WTC11 (cell line): ENCODE measurements at places on chromosomes 3 and 15.
A peak's percentile ranks its signal among the peaks of the same experiment; 100 is the strongest.

- DNase-seq, result no peak
Observed at GRCh38 chr3:195240171-195240701, 30.7 kb downstream of the XXYLT1 start.

GRCh38 chr3:143998266-143998665 lies 26.6 kb downstream of the DIPK2A start:
- no peak for DNase-seq

GRCh38 chr3:40044487-40044886 lies 235.1 kb downstream of the MYRIP start:
- no peak for DNase-seq

DNA sequence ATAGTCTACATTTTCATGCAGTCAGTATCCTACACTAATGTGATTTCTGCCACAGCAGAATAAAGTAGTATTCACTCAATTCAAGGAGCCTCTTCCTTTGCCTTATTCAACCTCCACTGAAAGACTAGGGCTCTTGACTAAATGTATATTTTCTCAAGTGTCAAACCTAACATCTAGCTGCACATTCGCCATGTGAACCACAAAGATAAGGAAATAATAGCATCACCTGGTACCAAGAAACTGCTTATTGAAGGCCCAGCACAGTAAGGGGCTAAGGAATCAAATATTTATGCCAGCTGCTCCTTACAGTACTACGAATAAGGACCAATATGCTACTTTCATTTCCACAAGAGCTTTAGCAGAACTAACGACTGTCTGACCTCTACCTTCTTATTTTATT lies 1.3 kb downstream of the SRP14 start:
- no peak for DNase-seq

DNA sequence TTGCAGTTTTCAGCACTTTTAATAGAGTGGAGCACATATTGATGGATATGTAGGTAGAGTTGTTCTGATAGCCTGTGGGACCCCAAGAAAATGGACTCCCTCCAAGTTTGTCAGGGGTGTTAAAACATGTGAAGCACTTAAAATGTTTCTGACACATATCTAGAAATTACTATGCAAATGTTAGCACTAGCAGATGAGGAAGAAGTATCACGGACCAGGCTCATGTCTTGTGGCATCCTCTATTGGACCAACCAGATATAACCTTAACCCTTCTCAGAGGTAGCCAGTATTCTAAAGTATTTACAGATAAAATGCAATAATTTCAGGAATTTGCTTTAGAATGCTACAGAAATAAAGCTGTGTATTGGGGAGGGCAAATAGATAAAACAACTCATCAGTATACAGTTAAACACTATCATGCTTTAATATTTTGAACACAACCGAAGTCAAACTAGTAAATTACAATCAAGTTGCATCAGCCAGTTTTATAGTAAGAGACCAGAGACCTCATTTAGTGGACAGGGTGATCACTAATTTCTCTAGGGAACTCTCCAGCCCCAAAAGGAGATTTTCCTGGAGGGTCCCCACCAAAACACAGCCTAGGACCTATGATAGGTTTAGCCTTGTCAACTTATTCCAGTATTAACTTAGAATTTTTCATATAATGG lies 57.2 kb upstream of the FBN1 start:
- no peak for DNase-seq

GRCh38 chr15:101288905-101289513 lies 6.0 kb downstream of the SNRPA1 start:
- no peak for DNase-seq

- no peak for DNase-seq
Observed at GRCh38 chr3:81580355-81580754, 181.1 kb downstream of the GBE1 start.

DNA sequence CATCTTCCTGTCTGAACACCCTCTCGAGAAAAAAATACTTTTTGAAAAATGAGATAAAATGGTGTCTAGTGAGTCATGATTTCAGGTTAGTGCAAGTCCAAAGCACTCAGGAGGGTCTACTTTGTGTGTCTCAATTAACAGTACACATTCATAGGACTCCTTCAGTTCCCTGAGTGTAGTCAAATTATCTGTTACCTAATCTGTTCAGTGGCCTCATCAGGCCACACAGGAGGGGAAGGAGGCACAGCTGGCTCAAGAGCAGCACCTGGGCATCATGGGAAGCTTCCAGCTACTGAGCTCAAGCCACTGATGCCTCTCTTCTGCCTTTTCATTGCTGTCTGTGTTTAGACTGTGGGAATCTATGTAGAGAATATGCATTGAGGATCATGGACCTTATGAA lies 341.4 kb upstream of the SGO1 start:
- DNase-seq, result no peak

GRCh38 chr3:194631696-194632095 lies 1.5 kb downstream of the TMEM44 start:
- no peak for DNase-seq

- no peak for DNase-seq
Observed at GRCh38 chr15:69686626-69687025, 234.0 kb downstream of the RPLP1 start.

DNA sequence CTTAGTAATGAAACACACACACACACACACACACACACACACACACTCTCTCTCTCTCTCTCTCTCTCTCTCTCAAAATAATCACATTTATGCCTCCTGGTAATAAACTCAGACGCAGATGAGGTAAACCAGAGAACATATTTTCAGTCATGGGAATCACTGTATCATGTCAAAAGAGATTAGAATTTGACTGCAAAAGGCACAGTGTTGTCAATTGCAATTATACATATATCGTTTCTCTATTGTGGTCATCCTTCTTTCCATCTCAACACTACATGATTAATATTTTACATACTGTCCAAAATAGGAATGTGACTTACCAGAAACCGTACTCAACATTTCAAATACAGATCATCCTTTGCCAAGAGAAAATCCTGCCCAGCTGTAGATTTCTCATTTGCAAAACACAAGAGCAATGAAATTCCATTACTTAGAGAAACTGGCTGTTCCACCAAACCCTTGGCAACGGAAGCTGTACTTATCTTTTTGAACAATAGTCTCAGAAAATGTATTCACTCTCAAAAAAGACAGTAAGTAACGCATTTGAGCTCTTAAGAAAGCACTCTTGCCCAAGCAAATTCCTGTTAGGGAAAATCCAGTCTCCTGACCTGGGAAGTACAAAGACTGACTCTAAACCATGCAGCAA lies 24.3 kb downstream of the PDZRN3 start:
- no peak for DNase-seq

GRCh38 chr3:20060974-20061685 lies 20.9 kb downstream of the KAT2B start:
- DNase-seq, result no peak

DNA sequence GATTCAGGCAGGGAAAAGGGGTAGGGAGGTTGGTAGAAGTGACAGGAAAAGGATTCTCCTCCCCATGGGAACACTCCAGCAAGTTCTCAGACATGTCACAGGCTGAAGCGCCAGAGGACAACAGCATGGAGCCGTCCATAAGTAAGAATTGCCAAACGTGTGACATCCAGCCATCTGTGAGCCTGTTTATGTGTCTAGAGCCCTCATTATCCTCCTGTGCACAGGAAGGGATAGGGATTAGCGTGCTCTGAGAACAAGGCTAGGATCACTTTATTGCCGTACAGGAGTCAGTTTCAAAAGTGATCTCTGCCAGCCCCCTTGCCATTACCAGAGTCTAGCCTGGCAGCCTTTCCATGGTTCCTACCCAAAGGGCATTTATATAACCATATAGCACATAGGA lies 549.5 kb downstream of the NTRK3 start:
- DNase-seq, result no peak

DNA sequence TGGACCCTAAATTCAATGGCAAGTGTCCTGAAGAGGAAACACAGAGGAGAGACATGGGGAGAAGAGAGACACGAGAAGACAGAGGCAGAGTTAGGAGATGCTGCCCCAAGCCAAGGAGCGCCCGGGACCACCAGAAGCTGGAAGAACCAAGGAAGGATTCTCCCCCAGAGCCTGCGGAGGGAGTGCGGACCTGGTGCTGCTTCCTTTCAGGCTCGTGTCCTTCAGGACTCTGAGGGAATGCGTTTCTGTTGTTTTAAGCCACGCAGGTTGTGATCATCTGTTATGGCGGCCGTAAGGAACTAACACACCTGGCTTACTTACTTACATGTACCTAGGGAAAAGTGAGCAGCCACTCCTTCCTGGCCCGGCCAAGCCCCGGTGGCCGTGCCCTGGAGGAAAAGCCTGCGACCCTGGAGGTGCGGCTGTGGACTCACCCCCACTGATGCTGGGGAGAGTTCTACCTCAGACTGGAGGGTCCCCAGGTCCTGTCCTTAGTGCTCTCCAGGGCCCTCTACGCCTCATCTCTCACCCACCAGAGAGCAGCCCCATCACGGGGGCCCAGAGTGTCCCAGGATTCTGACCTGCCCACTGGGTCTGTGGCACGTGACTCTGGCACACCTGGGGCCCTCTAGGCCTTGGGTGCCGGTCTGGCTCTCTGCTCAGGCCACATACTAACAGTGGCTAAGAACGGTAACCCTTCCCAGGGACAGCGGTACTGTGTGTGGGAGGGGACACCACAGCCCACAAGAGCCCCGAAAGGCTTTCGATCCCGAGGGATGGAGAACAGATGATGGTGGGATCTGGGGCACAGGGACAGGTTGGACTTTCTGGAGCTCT lies 61.8 kb downstream of the ITGA11 start:
- no peak for DNase-seq

GRCh38 chr3:63179862-63180522 lies 98.1 kb upstream of the SYNPR start:
- DNase-seq, result no peak

DNA sequence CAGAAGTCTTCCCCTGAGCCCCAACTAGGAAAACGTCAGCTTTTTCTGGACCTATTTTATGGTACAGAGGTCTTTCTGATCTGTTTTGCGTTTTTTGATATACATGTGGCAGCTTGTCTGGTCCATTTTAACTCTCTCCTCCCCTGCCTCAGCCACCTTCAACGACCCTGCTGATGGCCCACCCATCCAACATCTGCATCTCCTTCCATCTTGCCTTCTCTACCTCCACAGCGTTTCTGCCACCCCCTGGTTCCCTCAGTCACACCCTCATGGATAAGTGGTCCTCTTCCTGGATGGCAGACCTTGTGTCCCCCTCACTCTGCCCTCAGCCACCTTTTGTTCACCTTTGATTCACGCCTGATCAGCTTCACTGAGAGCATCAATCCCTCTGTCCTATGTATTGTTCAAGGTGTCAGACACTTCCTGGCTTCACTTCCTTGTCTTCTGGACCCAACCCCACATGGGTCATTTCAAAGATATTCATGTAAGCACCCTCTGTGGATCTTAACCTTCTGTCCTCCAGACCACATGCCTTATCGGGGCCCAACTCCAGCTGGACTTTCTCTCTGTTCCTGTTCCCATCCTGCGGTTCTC lies 13.5 kb downstream of the AHSG start:
- DNase-seq, result no peak

DNA sequence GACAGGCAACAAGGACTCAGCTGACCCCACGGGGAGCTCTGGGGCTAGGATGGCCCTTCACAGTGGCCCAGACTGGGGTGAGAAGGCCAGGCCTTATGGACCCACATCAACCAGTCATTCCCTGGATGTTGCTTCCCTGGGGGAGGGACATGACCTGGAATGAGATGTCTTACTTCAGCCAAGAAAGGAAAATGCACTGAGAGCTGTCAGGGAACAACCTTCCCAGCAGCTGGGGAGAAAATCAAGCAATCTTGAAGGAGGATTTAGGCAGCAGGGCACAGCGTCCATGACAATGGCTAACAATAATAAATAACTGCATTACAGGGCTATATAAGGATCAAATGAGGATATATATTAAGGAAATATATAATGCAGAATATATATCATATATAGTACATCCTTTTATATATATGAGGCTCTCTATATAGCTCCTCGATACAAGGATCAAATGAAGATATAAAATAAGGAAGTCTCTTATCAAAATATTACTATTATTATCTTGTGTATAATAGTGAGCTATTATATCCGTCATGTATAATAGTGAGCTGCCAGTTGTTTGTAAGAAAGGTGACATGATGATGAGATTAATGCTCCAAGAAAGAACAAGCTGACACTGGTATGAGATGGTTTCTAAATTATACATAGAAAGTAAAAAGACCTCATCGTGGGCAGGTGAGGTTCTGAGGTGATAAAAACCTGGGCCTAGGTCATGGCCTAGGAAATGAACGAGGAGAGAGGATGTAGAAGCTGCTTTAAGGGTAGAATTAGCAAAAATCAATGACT lies 117.8 kb upstream of the LIPC start:
- no peak for DNase-seq

DNA sequence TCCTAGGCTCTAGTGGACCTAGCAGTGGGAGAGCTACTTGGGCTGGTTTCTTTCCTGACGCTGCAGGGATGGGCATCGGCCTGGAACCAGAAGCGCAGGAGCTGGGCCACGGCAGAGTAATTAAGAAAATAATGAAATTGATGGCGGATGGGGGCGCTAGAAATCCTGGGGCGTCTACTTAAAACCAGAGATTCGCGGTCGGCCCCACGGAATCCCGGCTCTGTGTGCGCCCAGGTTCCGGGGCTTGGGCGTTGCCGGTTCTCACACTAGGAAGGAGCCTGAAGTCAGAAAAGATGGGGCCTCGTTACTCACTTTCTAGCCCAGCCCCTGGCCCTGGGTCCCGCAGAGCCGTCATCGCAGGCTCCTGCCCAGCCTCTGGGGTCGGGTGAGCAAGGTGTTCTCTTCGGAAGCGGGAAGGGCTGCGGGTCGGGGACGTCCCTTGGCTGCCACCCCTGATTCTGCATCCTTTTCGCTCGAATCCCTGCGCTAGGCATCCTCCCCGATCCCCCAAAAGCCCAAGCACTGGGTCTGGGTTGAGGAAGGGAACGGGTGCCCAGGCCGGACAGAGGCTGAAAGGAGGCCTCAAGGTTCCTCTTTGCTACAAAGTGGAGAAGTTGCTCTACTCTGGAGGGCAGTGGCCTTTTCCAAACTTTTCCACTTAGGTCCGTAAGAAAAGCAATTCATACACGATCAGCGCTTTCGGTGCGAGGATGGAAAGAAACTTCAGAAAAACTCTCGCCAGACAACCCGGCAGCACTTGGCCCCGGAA lies 6.1 kb downstream of the SOX14 start:
- DNase-seq, result peak; percentile 40

DNA sequence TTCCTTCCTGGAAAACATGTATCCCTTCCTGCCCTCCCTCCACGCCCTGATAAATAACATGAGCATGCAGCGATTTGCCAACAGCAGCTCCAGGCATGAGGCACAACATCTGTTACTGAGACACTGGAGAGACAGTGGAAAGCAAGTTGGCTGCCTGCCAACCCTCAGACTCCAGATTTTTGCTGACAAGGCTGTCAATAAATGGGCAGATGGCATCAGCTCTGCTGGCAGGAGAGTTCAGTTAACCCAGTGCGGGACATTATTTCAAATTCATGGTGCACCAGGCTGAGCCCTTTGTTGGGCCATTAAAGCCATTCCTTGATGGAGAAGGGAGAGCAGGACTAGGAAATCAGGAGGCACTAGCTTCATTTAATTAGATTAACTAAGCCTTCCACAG lies 293.3 kb downstream of the MEX3B start:
- no peak for DNase-seq
